Mucosa of descending colon (tissue), 3 donors: ENCODE measurements at places on chromosomes 4 and X. TPM values are rescaled to one million over a fixed set of nuclear protein-coding genes. Genes with fewer than 3 reads are reported as not detected.

Gene MAGEB1
- not detected for total RNA-seq

Gene OPHN1
- 7.6 TPM for total RNA-seq

Gene CLDN22
- total RNA-seq: not detected

Gene ANXA10
- total RNA-seq: not detected

- DNase-seq: no peak
Measured at GRCh38 chrX:20527558-20528011, 260.9 kb upstream of the RPS6KA3 start.

GRCh38 chr4:147846318-147847155, 114.6 kb downstream of the ARHGAP10 start:
- DNase-seq: no peak
